WTC11 (cell line): ENCODE measurements at places on chromosomes 1 and 21. TPM values are rescaled to one million over a fixed set of nuclear protein-coding genes. Genes with fewer than 3 reads are reported as not detected.

DNA sequence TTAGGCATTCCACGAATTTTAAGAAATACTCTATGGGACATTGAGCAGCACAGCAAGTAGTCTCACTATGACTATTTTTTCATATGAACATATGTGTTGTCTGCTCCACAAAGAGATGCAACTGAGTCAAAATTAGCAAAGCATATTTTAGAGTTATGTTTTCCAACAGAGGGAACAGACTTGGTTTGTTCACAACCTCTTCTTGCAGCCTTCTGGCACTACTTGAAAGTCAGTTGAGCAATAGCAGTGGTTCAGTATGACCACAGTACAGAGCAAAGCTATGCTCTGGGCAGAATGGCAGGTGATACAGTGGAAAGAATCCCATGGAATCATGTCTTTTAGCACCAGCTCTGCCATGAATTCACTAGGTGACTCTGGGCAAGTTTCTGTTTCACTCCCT is 5.2 kb downstream of the CCN1 start:
- no peak for DNase-seq
- peak overlapping the region; percentile 48; the same call in 1 of the 2 replicates for H3K27ac ChIP-seq
- H3K27me3 ChIP-seq: peaks cover 3% of the 10 kb centered on the region; the same call in 1 of the 2 replicates

DNA sequence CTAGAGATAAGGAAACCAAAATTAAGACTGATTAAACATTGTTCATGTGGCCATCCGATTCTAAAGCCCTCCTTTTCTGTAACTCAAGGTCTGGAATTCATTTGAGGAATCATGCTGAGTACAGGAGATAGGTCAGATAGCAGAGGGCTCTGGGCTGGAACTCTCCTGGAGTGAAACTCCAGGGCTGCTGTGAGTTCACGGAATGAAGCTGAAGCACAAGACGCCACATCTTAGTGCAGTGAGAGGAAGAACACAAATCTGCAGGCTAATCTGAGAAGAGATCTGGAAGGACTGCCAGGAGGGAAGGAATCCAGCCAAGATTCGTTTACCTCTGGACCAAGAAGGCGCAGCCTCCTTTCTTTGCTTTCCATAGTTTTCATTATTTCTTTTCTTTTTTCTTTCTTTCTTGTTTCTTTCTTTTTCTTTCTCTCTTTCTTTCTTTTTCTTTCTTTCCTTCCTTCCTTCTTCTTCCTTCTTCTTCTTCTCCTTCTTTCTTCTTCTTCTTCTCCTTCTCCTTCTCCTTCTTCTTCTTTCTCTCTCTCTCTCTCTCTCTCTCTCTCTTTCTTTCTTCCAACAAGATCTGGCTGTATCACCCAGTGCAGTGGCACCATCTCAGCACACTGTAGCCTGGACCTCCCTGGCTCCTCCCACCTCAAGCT is 74.8 kb upstream of the ATP1B1 start:
- no peaks in the 10 kb centered on the region for H3K36me3 ChIP-seq
- H3K27ac ChIP-seq: no peak overlapping the region
- no peak for DNase-seq
- no peak overlapping the region for H3K4me3 ChIP-seq
- H3K27me3 ChIP-seq: no peaks in the 10 kb centered on the region

DNA sequence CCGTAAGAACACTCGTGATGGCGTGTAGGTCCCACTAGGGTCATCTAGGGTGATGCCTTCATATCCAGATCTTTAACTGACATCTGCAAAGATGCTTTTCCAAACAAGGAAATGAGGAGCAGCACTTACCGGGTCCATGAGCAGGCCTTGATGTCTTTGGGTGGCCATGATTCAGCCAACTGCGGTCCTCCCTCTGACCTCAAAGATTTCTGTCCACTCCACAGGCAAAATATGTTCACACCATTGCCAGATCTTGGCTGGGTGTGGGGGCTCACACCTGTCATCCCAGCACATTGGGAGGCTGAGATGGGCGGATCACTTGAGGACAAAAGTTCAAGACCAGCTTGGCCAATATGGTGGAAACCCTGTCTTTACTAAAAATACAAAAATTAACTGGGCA is 18.2 kb downstream of the TRPM2 start:
- no peak for DNase-seq
- peaks cover 11% of the 10 kb centered on the region for H3K36me3 ChIP-seq

DNA sequence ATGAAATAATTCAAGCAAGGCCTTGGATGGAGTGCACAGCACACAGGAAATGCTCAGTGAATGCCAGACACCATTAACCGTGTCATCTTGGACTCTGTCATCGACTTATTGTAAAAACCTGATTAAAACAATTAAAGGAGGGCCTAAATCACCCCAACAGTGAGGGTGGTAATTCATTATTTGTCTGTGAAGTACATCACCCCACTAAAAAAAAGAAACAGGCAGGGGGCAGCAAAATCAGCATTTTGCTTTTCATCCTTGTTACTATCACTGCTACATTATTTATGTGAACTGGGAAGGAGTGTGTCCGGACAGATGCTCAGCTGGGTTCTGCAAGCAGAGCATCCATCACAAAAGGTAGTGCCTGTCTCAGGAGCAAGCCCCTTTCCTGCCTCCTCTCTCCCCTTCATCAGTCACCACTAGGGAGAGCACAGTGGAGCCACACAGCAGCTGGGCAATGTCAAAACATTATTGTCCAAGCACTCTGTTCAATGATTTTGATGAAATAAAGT is 98.5 kb downstream of the RERE start:
- no peaks in the 10 kb centered on the region for H3K36me3 ChIP-seq
- peaks cover 58% of the 10 kb centered on the region for H3K4me1 ChIP-seq
- H3K27me3 ChIP-seq: no peaks in the 10 kb centered on the region
- H3K4me3 ChIP-seq: no peak overlapping the region
- no peak for DNase-seq

DNA sequence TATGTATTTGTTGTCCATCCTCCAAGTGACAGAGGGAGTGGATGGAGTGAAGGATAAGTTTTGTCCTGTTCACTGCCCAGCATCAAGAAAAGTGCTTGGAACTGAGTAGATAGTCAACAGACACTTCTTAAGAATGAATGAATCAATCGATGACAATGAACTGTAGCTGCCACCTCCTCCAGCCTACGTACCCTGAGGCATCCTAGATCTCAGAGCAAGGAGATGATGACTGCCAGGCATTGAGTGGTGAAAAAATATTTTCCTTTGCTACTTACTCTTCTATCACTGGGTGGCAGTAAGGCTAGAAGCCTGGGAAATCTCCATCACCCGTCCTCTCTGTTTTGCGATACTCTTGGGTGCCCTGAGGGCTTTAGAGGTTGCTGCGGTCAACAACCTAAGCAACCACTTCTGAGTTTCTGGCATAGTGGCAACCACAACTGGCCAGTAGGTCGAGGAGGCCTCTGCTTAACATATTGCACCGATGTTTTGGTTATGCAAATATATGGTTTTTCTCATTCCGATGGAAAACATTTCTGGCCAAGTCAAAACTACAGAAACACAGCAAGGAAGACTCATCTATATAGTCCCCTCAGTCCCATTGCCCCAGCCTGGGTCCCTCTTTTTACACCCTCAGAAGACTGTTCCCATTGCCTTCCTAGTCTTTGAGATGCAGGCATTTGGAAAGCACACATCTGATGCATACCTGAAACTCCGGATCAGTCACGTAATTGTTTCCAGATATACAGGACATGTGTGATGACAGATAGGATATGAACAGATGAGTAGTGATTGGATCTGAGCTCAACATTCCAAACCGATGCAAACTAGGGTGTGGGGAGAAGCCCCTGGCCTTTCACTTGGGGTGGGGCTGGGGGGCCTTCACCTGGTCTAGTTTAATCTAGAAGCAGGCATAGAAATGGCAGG is 136.8 kb downstream of the RUNX1 start:
- DNase-seq: no peak
- no peaks in the 10 kb centered on the region for H3K36me3 ChIP-seq
- H3K4me3 ChIP-seq: no peak overlapping the region
- H3K27me3 ChIP-seq: peaks cover 2% of the 10 kb centered on the region; the same call in 1 of the 2 replicates

DNA sequence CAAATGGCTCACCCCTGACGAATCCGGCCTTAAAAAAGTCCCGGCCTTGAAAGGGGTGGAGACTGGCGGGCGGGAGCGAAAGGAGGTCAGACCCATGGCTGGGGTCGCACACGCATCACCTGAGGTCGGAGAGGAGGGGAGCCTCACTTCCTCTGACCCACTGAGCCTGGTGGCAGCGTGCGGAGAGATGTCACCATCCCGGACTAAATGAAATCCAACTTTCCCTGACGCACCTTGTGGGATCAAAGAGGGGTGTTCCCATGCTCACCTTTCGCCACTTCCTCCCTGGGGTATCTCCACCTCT is 709 bp upstream of the SLC41A1 start:
- peak; percentile 61 for DNase-seq
- peak overlapping the region; percentile 90 for H3K4me3 ChIP-seq
- H3K36me3 ChIP-seq: peaks cover 17% of the 10 kb centered on the region

DNA sequence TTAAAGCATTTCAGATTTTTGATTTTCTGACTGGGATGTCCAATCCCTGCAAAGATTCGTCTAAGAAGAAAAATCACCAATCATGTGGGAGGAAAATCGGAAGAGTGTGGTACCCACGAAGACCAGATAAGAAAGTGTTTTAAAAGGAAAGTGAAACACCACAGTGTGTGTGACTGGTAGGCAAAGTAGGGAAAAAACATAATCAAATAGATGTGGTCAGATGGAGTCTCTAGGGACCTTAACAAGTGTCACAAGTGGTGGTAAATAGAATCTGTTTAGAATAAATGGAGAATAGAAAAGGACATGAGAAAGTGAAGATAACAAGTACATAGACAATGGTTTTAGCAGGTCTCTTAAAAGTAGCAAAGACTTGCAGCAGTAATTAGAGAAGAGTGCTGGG is 154.6 kb downstream of the SLC30A10 start:
- no peaks in the 10 kb centered on the region for H3K27me3 ChIP-seq
- DNase-seq: no peak
- no peak overlapping the region for H3K4me3 ChIP-seq
- H3K4me1 ChIP-seq: no peaks in the 10 kb centered on the region
- H3K27ac ChIP-seq: no peak overlapping the region

DNA sequence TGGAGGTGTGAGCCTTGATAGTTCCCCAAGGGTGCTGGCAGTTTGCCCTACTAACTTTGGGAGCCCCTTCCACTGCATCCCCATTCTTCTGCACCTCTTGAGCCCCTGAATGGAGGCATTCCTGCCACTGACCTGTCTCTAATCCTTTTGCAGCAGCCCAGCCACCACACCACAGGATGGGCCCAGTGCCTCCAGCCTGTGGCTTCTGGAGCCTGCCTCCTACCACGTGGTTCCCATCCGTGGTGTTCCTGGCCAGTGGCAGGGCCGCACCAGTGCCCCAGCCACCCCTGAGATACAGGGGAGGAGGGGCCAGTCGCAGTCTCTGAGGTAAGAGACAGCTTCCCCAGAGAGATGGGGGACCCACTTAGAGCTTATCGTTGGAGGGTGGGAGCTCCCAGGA is 14.4 kb downstream of the INAVA start:
- H3K4me3 ChIP-seq: no peak overlapping the region
- H3K4me1 ChIP-seq: no peaks in the 10 kb centered on the region
- no peak for DNase-seq
- H3K27ac ChIP-seq: no peak overlapping the region
- H3K27me3 ChIP-seq: no peaks in the 10 kb centered on the region
- peaks cover 35% of the 10 kb centered on the region for H3K36me3 ChIP-seq

GRCh38 chr1:222441066-222441465 is 106.8 kb downstream of the HHIPL2 start:
- no peaks in the 10 kb centered on the region for H3K36me3 ChIP-seq
- peaks cover 13% of the 10 kb centered on the region for H3K4me1 ChIP-seq
- no peak overlapping the region for H3K4me3 ChIP-seq
- DNase-seq: no peak
- H3K27me3 ChIP-seq: no peaks in the 10 kb centered on the region
- H3K27ac ChIP-seq: no peak overlapping the region

- no peaks in the 10 kb centered on the region for H3K36me3 ChIP-seq
- peaks cover 16% of the 10 kb centered on the region for H3K4me1 ChIP-seq
- H3K27ac ChIP-seq: no peak overlapping the region
- H3K4me3 ChIP-seq: no peak overlapping the region
- no peaks in the 10 kb centered on the region for H3K27me3 ChIP-seq
These were observed 1412.7 kb downstream of the KCNT2 start for GRCh38 chr1:195195423-195196057.

SAMSN1 gene
- total RNA-seq: 1.0 to 1.3 TPM (median 1.2 TPM) in 3 replicates

SEMA4A gene
- total RNA-seq: 6.9 to 12.4 TPM (median 8.7 TPM) in 3 replicates

CA14 gene
- 35.3 to 46.9 TPM (median 45.0 TPM) in 3 replicates for total RNA-seq
